Thymus (tissue), 14 donors: ENCODE measurements at places on chromosomes 11 and 22. TPM values are rescaled to one million over a fixed set of nuclear protein-coding genes. Genes with fewer than 3 reads are reported as not detected.

OR56A1 gene
- total RNA-seq, result not detected

TRMT2A gene
- total RNA-seq, result 69.3 TPM

KRTAP5-11 gene
- not detected for total RNA-seq

FOLR2 gene
- 27.8 TPM for total RNA-seq

FKBP2 gene
- total RNA-seq, result 45.0 TPM

GRM5 gene
- 0.05 TPM for total RNA-seq

MPZL2 gene
- 18.1 TPM for total RNA-seq

FJX1 gene
- 3.8 TPM for total RNA-seq

KCTD14 gene
- total RNA-seq, result 1.2 TPM

DNA sequence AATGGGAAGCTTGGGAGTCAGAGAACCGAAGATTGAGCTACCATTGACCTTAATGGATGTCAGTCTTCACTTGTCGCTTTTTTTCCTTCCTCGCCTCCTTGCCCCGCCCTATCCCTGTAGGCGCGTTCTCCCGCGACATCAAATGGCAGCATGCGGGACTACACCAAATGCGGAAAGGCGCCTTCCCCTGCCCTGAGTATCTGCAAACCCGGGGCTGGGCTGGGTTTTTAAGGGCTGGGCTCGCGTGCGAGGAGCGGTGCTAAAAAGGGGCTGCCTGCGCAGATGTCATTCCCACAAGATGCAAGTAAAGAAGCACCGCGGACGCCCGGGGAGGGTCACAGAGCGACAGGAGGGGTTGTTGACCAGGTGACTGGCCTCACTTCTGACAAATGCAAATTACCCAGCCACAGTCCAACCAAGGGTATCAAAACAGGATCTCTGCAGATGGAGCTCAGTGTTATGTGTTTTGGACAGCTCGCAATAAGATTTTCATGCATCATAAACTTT lies 4.7 kb upstream of the FAM111B start:
- no peak for DNase-seq

GRCh38 chr11:132876239-132876638 lies 656.1 kb downstream of the OPCML start:
- no peak for DNase-seq

- no peak for DNase-seq
Measured at GRCh38 chr11:15490535-15490934, 375.8 kb downstream of the INSC start.

- DNase-seq, result no peak
Measured at GRCh38 chr11:20754933-20755332, 85.5 kb downstream of the NELL1 start.

GRCh38 chr11:67699521-67699920 lies 25.1 kb upstream of the ALDH3B2 start:
- no peak for DNase-seq

- no peak for DNase-seq
Measured at GRCh38 chr22:31719850-31720471, 30.0 kb downstream of the PRR14L start.

DNA sequence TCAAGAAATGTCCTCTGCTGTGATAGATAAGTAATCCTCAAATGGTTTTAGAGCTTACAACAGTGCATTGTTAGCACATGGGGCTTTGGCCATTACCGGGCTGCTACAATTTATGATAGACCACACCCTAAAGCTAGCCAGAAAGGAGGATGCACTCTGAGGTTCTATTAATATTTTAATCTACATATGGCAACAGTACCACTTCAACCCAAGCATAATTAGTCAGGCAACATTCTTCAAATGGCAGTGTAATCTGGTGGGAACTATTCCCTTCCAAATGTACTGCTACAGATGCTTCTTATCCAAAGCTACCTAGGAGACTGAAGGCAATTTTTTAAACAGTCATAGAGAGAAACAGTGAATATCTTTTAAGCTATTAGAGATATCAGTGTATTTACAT lies 697.6 kb downstream of the KCNA4 start:
- DNase-seq, result no peak

GRCh38 chr22:19002684-19003038 lies 66.6 kb upstream of the PRODH start:
- no peak for DNase-seq

GRCh38 chr11:100908746-100909145 lies 220.9 kb downstream of the PGR start:
- no peak for DNase-seq

GRCh38 chr22:36027935-36028645 lies 534 bp downstream of the RBFOX2 start:
- DNase-seq, result no peak

GRCh38 chr22:43566021-43566420 lies 154.2 kb downstream of the MPPED1 start:
- no peak for DNase-seq

- no peak for DNase-seq
Measured at GRCh38 chr11:120929090-120929489, 94.8 kb upstream of the TBCEL start.
